GM12891 (cell line): ENCODE measurements at places on chromosomes 13 and 19.
A peak's percentile ranks its signal among the peaks of the same experiment; 100 is the strongest.

- no peak for DNase-seq
Observed at GRCh38 chr13:20616059-20616797, 49.3 kb downstream of the IFT88 start.

GRCh38 chr19:20482721-20483120, 82.9 kb downstream of the ZNF737 start:
- no peak for DNase-seq

- DNase-seq = no peak
Observed at GRCh38 chr13:78029901-78030300, 111.3 kb upstream of the EDNRB start.

DNA sequence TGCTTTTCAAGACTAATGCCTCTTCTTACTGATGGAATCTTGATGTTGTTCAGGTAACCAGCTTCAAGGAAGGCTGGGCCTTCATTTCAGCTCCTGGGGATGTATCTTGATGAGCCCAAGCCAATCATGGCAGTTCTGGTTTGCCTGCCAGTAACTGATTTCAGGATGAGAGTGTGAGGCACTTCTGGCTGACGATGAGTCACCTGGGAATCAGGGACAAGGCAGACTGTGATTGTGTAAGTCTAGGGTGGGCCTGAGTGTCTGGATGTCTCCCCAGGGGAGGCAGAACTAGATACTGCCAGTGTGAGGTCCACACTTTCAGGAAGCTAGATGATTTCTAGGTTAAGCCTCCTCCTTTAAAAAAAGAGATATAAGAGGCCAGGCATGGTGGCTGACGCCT, 77.3 kb upstream of the KL start:
- no peak for DNase-seq

DNA sequence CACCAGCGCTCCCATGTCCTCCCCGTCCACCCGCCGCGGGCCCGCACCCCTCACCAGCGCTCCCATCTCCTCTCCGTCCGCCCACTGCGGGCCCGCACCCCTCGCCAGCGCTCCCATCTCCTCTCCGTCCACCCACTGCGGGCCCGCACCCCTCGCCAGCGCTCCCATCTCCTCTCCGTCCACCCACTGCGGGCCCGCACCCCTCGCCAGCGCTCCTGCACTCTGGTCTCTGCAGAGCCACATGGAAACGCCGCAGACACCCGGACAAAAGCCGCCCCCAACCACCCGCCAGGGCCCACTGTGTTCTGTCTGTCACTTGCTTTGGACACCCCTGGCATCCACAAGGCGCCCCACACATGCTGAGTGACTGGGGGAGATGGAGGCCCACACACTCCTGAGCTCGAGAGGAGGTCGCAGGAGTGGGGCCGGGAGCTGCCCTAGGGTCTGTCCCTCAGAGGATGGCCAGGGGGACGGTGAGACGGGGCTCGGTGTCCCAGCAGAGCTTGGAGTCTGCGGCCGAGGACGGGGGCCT, 7.4 kb downstream of the CFD start:
- DNase-seq = no peak

GRCh38 chr19:6602729-6603114, 11.8 kb upstream of the CD70 start:
- no peak for DNase-seq

GRCh38 chr19:30449078-30449590, 77.0 kb downstream of the ZNF536 start:
- DNase-seq = no peak

- DNase-seq = no peak
Observed at GRCh38 chr13:75120085-75120484, 361.9 kb downstream of the TBC1D4 start.

GRCh38 chr13:108785844-108786243, 156.4 kb downstream of the MYO16 start:
- no peak for DNase-seq

DNA sequence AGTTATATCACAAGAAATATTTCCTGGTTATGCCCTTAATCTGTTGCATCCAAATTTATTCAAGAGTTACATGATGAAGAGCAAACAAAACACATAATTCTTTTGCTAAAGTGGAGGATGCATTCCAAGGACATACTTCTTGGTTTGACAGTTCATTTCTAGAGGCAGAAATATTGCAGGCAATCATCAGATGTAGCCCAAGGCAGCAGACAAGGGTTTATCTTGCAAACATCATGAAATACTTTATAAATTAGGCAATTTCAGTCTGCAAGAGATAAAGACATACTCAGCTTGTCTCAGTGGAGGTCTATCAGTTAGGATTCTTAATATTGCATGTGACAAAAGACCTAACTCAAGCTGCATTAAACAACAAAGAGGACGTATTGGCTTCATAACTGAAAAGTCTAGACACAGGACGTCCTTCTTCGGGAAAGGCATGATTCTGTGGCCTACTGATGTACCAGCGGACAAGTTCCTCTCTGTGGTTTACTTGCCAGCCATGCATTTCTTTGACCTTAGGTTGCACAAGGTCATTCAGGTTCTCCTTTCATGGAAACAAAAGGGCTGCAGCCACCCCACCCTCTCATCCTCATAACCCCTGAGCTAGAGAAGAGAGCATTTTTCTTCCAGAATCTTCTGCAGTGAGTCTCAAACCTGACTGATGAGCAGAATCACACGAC, 204.1 kb downstream of the KATNAL1 start:
- no peak for DNase-seq

GRCh38 chr13:24745861-24746617, 17.9 kb upstream of the RNF17 start:
- no peak for DNase-seq

DNA sequence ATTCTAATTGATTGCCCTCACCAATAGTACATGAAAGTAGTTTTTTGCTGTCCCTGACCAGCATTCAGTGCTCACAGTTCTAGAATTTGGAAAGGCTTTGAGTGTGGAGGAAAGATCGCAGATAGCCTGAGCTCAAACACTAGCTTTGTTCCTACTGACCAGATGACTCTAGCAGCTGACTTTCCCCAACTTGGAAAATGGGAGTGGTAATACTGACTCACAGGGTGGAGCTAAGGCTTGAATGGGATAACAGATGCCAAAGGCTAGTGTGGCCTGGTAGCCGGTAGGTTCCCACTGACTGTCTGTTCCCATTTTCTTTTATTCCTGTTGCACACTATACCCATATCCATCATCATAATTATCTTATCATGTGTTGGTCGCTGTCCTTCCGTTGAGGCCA, 3.7 kb downstream of the ZSCAN22 start:
- no peak for DNase-seq

- no peak for DNase-seq
Observed at GRCh38 chr13:113292021-113292862, 4.8 kb upstream of the LAMP1 start.

- DNase-seq = peak; percentile 21
Observed at GRCh38 chr13:84896128-84896527, 903.1 kb downstream of the SLITRK6 start.

- no peak for DNase-seq
Observed at GRCh38 chr19:46471116-46471733, at the start of gene PNMA8A. PNMA8A (minus strand) TSS chr19:46471563; CDS start chr19:46471035, 528 bp downstream.

DNA sequence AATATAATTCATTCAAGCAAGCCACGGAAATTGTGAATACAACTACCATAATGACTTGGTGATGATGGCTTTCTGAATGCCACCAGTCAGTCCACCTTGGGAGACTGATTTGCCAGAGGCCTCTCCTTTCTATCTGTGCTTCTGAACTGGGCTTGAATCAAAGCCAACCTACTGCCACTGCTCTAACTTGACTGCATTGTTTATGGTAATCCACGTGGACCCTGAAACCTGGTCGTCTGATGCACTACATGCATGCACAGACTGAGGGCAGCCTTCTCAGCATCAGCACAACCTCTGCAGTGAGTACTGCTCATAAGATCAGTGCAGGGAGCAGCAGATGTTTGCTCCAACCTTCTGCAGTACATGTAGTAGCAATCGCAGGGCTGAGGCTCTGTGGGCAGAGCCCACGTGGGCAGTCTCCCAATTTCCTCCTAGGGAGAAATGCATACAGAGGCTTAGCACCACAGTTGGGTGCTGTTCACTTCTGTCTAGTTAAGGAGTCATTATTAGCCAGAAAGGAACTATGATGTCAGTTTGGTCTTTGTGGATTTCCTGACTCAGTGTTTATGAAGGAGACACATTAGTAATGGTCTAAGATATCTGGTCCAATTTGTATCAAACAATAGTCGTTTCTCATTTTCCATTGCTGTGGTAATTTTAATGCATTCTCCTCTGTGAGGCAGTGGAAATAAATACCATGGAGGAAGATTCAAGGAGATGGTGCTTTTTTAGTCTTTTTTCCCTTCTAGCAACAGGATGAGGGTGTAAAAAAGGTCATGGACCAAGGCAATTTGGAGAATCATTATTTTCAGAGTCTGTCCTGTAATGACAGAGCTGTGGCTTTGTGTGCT, 82.5 kb downstream of the AKAP11 start:
- DNase-seq = no peak

- peak; percentile 14 for DNase-seq
Observed at GRCh38 chr13:41916173-41916954, 44.5 kb downstream of the VWA8 start.

DNA sequence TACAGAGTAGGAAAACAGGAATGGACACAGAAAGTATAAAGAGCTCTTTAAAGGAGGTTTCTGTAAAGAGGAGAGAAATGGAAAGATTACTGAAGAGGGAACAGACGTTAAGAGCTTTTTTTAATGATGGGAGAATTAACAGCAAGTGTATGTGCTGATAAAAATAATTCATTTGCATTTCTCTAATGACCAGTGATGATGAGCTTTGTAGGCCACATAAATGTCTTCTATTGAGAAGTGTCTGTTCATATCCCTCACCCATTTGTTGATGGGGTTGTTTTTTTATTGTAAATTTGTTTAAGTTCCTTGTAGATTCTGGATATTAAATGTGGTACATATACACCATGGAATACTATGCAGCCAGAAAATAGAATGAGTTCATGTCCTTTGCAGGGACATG, 40.0 kb downstream of the MYO16 start:
- DNase-seq = no peak

DNA sequence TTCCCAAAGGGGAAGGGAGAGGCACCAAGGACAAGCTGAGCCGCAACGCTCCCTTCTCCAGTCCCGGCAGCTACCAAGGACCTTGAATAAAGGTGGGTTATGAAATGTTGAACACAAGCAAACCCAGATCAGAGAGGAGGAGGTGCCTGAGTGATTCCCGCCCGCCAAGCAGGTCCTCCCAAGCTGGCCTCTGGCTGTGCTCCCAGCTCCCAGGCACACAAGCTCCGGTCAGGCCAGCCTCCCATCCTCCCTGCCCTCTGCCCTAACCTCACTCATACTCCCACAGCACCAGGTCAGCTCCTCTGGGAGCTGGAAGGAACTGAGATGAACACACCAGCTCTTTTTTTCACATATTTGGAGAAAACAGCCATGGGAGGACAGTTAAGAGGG, 3.7 kb downstream of the NAPA start:
- DNase-seq = no peak

DNA sequence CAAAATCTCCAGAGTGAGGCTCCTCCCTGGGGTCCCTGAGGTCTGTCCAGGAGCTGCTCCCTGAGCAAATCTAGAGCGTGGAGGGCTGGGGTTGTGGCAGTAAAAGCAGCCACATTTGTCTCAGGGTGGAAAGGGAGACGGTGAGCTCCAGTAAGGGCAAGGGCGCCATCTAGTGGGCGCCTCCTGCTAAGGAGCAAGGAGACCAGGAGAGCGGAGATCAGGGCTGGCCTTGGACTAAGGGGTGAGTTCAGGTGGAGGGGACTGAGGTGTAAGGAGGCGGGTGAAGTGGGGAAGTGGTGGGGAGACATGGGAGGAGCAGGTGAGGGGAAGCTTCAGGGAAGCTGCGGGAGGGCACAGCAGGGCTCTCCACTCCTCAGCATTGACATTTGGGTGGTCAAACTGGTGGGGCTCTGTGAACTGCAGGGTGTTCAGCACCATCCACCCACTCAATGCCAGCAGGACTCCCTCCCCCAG, 5.3 kb upstream of the CEACAM21 start:
- peak; percentile 56 for DNase-seq

DNA sequence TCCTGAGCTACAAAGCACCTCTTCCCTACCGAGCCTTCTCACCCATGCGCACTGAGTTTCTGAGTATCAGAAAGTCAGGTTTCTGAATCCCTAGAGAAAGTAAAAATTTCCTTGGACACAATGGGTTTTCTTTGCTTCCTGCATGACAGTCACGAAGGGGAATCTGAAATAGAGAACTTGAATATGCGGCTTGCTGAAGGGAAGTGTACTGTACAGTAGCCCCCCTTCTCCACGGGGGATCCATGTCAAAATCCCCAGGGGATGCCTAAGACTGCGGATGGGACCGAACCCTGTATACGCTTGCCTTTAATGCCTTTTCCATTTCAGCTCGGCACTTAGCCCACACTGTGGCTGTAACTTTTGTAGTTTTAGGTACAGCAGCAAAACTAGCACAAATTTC, 107.9 kb downstream of the GGACT start:
- DNase-seq = no peak

DNA sequence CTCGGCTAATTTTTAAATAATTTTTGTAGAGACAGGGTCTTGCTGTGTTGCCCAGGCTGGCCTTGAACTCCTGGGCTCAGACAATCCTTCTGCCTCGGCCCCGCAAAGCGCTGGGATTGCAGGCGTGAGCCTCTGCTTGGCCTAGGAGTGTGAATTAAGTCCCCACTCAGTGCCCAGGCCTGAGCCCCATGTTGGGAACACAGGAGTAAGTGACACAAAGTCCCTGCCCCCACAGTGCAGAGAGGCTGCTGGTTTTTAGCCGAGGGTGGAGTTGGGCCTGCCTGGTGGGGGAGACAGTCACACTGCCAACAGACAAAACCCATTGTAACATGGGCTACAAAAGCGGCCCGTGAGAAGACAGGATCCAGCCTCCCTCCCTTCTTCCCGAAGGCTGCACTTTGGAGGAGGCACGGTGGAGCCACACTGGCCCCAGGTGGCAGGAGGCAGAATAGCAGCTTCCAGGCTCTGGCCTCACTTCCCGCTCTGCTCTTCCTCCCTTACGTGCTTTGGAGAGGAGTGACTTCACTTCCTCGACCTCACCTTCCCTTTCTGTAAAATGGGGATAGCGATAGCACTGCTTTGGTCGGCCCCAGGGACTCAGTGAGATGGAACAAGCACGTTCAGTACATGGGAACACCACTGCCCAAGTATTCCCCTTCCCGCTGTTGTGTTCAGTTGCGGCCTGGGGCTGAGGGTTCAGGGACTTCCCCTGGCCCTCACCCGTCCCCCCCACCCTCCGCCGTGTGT, 15.2 kb upstream of the EHD2 start:
- peak; percentile 83 for DNase-seq

DNA sequence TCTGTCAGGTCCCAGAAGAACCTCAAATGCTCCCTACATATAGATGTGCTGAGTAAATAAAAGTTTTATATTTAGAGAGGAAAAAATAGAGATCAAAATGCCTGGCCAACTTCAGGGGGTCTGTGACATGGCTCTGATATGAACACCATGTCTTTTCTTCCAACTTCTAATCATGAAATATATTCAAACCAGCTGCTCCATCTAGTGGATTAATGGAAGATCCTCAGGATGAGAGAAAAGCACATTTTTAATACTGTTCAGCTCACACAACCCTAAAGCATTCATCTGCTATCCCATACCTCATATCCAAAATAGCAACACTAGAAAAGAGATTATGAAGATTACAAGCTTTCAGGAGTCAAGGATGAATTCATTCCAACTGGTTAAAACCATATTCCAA, 56.0 kb upstream of the DOCK9 start:
- DNase-seq = no peak

- DNase-seq = no peak
Observed at GRCh38 chr19:56504581-56504980, 3.1 kb upstream of the ZNF471 start.
